ENCODE measurements at places on chromosomes 12 and 14.

DNA sequence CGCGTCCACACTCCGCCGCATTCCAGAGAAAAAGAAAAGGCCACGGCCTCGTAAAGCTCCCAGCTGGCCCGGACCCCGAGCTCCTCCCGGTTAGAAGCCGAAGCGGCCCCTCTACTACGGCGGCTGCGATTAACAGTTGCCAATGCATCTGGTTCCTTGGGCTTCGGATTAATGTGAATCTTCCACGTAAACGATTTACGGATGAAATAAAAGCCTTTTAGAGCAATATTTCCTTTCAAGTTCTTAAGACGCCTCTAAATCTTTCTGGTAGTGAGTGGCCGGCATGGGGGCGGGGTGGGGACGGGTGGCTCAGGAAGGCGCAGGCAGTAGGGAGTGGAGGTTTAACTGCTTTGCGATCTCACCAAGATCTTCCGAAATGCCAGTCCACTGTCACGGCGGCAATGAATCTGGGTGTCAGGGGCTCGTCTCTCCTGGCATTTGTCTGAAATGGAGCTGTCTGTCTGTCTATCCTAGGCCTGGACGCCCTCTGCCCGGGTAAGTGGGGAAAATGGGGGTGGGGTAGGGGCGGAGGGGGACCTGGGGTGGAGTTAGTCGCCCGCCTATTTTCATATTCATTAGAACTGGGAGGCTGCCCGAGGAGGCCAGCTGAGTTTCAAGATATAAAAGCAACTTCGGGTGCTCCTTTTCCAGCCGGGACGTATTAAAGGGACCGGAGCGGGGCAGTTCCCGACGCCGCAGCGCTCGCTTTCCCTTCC lies 413 bp upstream of the ALX1 start:
- no peak for DNase-seq

- no peak for DNase-seq
Measured at GRCh38 chr14:52020866-52021717, 31.7 kb downstream of the RTRAF start.

- DNase-seq, result no peak
Measured at GRCh38 chr12:103785243-103786031, 55.6 kb downstream of the NT5DC3 start.

- DNase-seq, result no peak
Measured at GRCh38 chr14:94345344-94346064, 22.4 kb upstream of the SERPINA6 start.

GRCh38 chr12:10249690-10250455 lies 37.2 kb downstream of the GABARAPL1 start:
- no peak for DNase-seq

GRCh38 chr12:105158876-105159275 lies 51.3 kb downstream of the WASHC4 start:
- no peak for DNase-seq
